Dermis microvascular lymphatic vessel endothelial cell (primary cell): ENCODE measurements at places on chromosomes 16 and 17. TPM values are rescaled to one million over a fixed set of nuclear protein-coding genes. Genes with fewer than 3 reads are reported as not detected.

GRCh38 chr17:37774504-37774903 is 29.6 kb upstream of the HNF1B start:
- no peak for DNase-seq

DNA sequence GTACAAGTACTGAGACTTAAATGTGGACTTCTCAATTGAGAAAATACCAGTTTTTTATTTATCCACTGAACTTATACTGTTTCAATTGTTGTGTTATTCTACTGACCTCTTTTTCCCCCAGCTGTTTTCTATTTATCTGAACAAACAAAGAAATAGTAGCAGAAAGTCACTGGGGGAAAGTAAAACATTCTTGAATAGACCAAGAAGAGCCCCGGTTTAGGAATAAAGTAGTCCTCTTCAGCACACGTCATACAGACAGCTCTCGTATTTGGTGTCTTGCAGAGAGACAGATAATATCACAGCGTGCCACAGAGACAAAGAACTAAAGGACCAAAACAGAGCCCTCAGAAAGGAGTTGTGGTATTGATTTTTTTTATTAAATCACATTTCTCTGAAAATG is 1159.1 kb upstream of the CDH8 start:
- no peak for DNase-seq

DNA sequence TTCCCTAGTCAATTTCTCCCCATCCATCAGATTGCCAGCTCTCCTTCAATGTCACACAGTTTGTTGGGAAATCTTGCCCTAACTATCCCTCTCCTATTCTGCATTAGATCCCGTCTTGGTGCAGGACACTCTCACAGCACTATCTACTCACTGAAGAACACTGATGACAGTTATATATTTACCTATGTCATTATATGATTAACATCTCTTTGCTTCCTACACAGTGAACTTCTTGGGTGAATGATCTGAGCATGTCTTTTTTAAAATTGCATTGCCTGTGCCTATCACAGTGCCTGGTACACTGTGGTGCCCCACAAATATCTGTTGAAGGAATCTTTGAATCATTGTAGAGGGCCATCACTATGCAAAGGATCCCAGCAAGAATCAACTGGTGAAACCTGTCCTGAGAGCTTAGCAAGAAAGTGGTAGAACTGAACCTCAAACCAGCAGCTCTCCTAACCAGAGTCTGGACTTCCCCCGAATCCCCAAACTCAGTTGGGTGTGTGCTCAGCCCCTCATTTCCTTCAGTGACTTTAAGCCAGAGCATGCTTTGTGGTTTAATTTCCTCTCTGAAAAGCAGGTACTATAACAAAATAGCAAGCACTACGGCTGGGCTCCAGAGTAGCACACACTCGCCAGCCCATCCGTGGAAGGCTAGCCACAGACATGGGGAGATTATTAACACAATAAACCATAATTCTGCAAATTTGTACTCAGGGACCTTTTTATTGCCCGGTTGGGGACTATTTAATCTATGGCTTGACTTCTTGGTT is 680.7 kb upstream of the SALL1 start:
- DNase-seq = no peak

DNA sequence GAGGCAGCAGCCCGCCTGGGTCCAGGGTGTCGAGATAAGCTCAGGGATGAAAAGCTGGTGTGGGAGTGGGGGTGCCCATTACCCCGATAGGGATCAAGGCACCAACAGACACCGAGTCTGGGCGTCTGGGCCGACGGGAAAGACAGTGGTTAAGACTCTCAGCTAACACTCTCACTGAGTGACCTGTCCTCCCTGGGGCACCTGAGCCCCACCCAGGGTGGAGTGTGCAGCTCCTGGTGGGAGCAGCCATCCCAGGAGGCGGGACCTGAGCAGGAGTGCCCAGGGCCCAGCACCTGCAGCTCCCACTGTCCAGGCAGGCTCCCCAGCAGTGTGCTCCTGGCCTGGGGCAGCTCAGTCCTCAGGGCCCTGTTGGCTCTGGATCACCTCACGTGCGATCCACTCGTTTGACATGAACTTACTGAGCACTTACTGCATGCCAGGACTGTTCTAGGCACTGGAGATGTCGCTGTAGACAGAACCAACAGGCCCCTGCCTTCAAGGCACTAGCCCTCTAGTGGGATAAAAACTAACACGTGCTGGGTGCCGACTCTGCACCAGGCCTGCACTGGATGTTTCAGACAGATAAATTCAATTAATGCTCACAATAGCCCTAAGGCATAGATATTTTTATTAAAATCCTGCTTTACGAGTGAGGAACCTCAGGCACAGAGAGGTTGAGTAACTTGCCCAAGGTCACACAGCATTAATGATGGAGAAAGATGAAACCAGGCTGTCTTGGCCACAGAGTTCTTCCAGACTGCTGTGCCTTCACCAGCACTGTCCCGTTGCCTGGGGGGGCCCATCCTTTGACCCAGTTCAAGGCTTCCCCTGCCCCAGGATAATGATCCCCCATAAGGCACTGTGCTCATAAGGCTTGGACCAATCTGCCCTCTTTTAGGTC is 1.9 kb downstream of the EVPLL start:
- no peak for DNase-seq

The PIGQ gene
- total RNA-seq = 12.3 and 28.8 TPM in 2 replicates

The SP6 gene
- total RNA-seq = 1.8 and 2.3 TPM in 2 replicates
